ENCODE measurements at places on chromosomes 7 and 10. TPM values are rescaled to one million over a fixed set of nuclear protein-coding genes. Genes with fewer than 3 reads are reported as not detected.

Gene FKBP6
- total RNA-seq = not detected

- DNase-seq = no peak
Observed at GRCh38 chr7:81273601-81274397, 354.9 kb upstream of the SEMA3C start.

DNA sequence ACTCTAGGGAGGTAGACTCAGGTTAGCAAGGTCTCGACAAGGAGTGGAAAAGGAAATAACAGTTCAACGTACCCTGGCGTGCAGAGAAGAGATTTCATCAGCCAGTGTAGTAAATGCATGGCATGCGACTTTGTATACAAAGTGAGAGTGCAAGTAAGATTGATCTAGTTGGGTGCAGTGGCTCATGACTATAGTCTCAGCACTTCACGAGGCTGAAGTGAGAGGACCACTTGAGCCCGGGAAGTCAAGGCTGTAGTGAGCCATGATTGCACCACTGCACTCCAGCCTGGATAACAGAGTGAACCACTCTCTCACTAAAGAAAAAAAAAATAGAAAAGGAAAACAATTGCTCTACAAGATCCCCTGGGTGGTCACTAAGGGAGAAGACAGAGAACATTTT is 528.6 kb downstream of the SORCS1 start:
- no peak for DNase-seq

GRCh38 chr7:92641921-92642511 is 51.8 kb upstream of the FAM133B start:
- DNase-seq = no peak
